ENCODE measurements at places on chromosomes 11 and 22.
A peak's percentile ranks its signal among the peaks of the same experiment; 100 is the strongest.

DNA sequence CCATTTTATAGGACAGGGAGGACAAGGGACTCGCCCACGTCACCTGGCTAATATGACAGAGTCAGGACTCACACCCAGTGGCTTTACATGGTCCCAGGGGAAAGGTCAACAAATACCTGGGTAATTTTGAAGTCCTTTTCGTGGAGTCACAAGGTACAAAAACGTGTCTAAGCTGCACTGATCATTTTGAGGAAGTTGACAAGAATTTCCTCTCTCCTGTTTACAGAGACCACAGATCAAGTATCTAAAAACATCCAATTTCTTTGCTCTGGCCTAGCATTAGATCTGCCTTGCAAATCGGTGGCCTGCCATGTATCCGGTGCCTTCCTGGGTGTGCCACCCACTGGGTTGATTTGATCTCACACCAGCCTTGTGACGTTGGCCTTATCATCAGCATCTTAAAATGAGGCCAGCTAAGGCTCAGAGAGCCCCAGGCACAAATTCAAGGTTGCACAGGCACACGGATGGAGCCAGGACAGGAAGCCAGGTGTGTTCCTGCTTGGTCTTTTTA, 17.6 kb downstream of the GDPD5 start:
- DNase-seq = no peak

- DNase-seq = no peak
Measured at GRCh38 chr22:47605441-47605840, 843.0 kb downstream of the TBC1D22A start.

DNA sequence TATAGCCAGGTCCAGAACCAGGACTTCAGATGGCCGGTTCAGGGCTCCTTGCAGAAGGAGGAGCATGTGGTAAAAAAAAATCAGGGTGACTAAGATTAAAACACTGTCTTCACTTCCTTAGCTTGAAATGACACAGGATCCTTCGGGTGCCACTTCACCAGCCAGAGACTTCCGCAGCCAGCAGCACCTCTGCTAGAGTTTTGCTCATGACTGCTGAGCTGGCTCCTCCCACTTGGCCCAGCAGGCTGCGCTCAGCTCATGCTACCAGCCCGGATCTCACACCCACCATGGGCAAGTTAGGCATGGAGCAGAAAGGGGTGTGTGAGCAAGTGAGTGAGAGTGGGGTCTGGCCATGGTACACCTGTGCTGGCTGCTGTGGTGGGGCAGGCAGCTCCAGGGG, 6.6 kb upstream of the MS4A18 start:
- DNase-seq = no peak

- DNase-seq = no peak
Measured at GRCh38 chr11:63763496-63764339, 4.9 kb downstream of the ZFTA start.

DNA sequence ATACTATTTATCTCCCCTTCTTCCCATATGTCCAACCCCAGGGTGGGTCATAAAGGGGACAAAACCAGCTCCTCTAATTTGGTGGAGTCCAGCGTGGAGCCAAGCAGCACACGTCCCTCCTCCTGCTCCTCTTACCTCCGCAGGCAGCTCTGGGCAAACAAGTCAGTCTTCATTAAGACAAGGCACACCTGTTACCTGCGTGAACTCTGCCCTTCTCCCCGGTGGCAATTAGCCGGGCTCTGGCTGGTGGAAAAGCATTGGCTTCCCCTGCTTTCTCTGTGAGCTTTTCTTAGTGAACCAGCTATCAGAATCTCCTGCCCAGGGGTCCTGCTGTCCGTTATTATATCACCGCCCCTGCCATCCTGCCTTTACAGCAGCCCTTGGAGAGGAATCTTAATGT, 418.7 kb upstream of the CADM1 start:
- no peak for DNase-seq

DNA sequence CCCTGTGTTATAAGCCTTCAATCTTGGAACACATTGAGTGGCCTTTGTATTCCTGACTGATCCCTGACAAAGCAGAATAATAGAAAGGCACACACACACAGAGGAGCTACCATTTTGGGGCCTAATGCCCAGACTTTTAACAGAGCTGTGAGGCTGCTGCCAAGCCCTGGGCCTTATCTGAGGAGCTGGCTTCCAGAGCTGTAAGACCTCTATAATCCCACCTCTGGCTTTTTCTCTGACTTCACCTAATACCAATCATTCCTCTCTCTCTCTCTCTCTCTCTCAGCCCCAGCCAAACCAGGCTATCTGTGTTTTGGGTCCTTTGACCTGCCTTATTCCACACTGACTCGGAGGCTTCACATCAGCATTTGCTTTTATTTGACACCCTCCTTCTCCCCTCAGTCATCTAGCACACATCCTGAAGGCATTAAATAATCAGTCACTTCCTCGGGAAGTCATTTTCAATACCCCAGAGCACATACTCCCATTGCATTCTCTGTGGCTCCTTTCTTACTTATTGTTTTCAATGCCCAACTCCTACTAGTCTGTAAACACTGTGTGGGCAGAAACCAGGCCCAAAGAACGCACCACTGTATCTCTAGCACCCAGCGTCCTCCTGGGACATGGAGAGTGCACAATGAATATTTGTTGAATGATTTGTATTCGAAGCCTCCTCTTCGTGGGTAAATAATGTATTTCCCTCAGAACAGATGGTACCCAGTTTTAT, 21.2 kb upstream of the TRIM44 start:
- no peak for DNase-seq

DNA sequence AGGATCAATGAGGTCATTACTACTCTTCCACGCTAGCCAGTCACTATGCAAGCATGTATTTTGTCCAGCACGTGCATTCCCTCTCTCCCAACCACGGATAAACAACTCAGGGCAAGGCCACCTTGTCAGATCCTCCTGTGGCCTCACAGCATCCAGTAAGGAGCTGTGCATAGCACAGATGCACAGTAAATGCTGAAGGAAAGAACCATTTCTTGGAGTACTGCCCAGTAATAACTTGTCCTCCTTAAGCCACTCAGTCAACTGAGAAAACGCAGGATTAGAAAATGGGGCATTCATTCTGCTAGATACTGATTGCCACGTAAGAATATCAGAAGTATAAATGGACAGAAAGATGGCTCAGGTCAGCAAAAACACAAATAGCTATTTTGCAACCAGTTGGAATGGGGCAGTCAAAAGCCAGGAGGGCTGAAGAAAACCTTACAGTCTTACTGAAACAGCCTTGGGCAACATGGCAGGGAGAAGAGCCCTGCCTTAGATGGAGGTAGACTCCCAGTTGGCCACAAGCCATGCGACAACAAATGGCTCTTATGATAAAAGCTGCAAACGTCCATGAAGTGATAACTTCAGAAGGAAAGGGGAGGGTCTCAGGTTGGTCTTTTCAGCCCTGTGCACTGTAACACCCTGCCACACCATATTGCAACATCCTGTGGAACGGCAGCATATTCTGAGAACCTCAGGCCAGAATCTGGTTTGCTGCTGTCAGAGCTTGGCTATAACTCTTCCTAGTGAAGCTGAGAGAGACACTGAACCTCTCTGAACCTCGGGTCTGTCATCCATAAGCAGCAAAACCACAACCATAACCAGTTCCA, 23.0 kb downstream of the PC start:
- no peak for DNase-seq

- DNase-seq = no peak
Measured at GRCh38 chr11:124642628-124643027, 20.0 kb downstream of the TBRG1 start.

DNA sequence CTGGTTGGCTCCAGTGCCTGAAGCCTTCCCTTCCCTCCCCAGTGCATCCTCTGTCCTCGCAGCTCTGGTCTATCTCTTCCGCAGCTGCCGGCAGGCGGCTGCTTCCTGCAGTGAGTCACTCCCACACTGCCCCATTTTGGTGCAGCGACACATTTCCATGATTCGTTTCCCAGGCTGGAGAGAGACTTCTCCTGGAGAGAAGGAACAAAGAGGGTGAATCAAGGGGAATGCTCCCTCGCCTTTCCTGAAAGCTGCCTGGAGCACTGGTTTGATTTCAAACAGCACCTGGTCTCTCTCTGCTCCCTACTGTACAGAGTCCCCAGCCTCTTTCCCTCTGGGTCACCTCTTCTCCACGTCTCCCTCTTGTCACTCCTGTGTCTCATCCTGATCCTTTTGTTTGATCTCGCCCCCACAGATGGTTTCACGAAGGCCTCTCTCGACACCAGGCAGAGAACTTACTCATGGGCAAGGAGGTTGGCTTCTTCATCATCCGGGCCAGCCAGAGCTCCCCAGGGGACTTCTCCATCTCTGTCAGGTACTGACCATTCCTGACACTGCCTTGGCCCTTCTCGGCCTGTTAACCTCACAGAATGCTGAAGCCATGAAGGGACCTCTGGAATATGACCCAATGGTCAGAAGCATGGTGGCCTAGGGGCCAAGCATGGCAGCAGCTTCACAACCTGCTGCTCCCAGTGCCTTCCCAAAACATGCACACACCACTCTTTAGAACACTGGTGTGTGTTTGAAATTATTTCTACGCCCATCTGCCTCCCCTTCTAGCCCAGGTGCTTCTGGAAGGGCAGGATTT, at the start of gene TMA7B:
Gene TMA7B, plus strand, starts transcription at position 758 of the 808 bp plus-strand sequence. CDS start 3,978 bp downstream, outside the sequence.
- no peak for DNase-seq

GRCh38 chr22:19517919-19518611, 6.1 kb downstream of the CLDN5 start:
- no peak for DNase-seq

GRCh38 chr11:64545619-64546018, 45.4 kb upstream of the SLC22A12 start:
- no peak for DNase-seq

DNA sequence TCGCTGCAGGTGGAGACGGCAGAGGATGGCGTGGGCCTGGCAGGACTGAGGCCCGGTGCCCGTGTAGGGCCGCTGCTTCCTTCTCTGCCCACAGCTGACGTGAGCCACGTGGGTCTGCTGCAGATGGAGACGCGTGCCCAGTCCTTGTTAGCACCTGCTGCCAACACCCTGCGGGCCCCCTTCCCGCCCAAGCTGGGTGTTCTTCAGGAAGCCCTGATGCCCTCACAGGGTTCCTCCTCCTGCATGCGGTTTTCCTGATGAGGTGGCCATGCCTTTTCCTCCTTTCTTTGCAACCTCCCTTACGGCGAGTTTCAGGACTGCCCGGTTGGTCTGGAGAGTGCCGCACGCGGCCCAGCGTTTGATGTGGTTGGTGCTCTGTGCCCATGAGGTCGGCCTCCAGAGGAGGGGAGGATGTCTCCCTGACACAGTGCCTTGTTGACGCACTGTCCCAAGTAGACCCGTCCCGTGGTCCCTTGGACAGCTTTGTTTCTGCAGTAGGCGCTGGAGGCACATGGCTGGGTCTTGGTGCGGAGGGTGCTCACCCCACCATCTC, 44.7 kb downstream of the AP2A2 start:
- DNase-seq = no peak

- no peak for DNase-seq
Measured at GRCh38 chr11:128462922-128463321, 124.4 kb downstream of the ETS1 start.

- no peak for DNase-seq
Measured at GRCh38 chr11:121048464-121049233, 24.7 kb downstream of the TBCEL start.

- DNase-seq = no peak
Measured at GRCh38 chr11:89381094-89381493, 110.1 kb downstream of the NOX4 start.

DNA sequence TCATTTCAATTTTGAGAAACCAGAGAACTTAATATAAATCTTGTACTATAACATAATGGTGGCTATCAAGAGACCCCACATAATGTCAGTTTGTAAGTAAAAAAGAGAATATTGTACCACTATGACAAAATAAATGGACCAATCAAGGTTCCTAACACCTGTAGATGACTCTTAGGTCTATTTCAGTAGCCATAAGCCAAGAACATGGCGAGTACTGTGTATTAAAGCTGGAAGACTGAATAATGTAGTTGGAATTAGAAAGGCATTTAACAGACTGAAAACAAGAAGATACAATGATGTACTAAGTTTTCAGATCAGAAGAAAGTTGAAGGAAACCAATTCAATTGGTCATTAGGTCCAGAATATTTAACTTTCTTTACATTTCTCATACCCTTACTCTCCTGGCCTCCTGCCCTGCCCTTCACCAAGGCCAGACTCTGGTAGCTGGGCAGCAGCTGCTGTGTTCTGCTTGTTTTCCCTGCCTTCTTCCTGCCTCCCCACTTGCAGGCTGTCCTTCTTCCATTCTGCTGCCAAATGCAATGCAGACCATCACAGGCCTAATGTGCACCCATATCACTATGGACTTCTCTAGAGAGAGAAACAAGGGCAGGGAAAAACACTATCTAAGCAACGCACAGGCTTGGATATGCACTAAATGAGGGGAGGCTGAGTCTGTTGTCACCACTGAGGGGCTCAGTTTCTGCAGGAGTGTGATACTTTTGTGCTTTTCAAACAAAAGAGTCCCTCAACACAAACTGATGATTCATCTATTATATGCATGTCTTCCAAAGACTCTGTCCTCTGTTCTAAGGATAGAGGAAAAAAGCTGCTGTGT, 60.1 kb downstream of the RAB30 start:
- DNase-seq = no peak

DNA sequence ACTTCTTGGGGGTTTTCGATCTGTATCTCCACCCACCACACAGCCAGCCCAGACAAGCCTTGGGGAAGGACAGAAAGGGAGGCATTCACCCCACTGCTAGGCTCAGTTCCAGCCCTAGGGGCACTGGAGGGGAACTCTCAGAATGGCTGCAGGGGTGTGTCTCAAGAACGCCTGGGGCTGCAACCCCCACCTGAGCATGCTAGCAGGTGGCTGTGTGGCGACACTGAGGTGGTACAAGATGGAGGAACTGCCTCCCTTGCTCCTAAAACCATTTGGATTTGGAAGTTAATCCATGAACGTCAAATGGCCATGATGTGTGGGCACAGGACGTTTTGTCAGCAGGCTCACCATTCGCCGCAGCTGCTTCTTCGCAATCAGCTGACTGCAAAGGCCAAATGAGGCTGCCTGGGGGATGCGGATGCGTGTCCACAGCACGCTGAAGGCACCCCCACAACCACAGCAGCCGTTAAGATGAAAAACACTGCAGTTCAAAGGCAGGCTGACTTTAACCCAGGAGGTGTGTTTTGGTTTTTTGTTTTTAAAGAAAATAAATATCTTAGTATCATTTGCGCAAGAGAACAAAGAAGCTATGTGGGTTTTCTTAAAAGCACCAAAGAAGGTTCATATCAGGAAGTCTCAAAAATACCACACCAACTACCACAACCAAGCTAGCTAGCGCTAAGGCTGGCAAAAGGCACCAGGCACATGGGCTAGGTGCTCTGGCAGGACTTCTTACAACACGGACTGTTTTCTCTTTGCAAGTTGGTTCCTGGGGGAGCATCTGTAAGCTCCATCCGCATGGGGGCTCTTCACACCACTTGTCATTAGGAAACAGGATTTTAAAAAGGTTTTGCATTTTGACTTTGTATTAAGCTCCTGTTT, 22.2 kb upstream of the NAP1L4 start:
- peak; percentile 49 for DNase-seq

- DNase-seq = no peak
Measured at GRCh38 chr22:43776081-43776670, 35.9 kb downstream of the EFCAB6 start.

- DNase-seq = peak; percentile 91
Measured at GRCh38 chr11:45147017-45147728, 734 bp downstream of the PRDM11 start.

- DNase-seq = no peak
Measured at GRCh38 chr11:65425971-65426838, 3.6 kb downstream of the NEAT1 start.

- DNase-seq = no peak
Measured at GRCh38 chr11:111715142-111715816, 50.9 kb downstream of the PPP2R1B start.

GRCh38 chr11:112167145-112167544, at the start of gene TEX12:
Gene TEX12 (plus strand): TSS chr11:112167372. CDS start chr11:112169269, 1,897 bp downstream.
- no peak for DNase-seq

All from stimulated activated CD4-positive, alpha-beta T cell treated with anti-CD3 and anti-CD28 coated beads, Interleukin-15, amount 100 ng/mL, for 1 hour (primary cell).